ENCODE measurements at places on chromosomes 13 and 19. TPM values are rescaled to one million over a fixed set of nuclear protein-coding genes. Genes with fewer than 3 reads are reported as not detected.

GFY gene
- total RNA-seq = not detected

LGALS14 gene
- not detected for total RNA-seq

OR7A5 gene
- not detected for total RNA-seq

NKPD1 gene
- total RNA-seq = not detected

KCNC3 gene
- 0.83 TPM for total RNA-seq

CBY2 gene
- not detected for total RNA-seq

- DNase-seq = no peak
These were observed 156.2 kb downstream of the COG6 start for GRCh38 chr13:39811696-39812095.

GRCh38 chr19:6070720-6071485 is 39.4 kb downstream of the RFX2 start:
- peak; percentile 79 for DNase-seq

DNA sequence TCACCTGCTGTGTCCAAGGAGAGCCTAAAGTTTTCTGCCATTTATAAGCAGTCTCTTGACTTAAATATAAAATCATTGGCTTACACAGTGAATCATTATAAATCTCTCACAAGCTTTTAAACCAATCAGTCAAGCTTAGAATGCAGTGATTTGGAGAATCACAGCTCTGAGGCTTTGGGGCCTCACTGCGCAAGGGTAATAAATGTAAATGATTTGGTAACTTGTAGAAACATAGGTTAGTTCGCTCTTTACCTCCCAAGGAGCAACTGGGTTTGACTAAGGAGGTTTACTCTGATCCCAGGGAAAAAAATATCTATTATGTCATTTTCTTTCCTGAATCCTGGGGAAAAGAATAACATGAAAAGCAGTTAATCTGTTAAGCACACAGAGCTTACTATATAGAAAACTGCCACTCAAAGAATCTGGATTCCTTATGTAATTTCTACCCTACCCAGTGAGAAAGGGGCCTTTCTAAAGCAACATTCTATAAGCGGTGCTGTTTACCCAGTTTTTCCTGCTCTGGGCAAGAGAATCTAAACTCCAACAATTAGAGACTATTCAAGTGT is 128.2 kb downstream of the MZT1 start:
- DNase-seq = no peak

DNA sequence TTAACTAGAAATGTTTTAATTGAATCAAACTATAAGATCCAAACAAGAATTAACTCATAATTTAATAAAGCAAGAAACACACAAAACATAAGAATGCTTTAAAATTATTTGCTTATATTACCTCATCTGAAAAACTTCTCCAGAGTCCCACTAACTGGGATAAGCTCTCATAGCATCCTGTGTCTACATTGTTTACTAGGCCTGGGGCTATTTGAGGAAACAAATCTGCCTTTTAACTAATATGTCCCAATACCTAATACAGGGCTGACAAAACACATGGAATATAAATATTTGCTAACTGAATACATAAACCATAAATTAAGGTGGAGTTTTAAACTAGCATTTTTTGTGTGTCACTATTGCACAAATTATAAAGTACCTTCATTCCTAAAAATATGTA is 1399.8 kb upstream of the SLC10A2 start:
- no peak for DNase-seq

DNA sequence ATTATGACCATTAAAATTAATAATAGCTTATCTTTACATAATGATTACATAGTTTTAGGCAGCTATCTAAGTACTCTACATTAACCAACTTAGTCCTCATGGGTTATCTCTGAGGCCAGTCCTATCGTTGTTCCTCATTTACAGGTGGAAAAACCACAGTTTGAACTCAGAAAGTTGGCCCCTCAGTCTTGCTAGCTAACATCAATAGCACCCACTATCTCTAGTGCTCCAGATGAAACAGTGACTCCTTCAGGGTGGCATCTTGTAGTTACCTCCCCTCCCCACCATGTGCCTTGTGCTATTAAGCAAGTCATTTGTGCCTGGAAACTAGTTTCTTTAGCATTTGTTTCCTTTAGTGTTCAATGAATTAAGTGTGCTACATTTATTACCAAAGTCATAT is 1086.7 kb downstream of the EFNB2 start:
- no peak for DNase-seq

DNA sequence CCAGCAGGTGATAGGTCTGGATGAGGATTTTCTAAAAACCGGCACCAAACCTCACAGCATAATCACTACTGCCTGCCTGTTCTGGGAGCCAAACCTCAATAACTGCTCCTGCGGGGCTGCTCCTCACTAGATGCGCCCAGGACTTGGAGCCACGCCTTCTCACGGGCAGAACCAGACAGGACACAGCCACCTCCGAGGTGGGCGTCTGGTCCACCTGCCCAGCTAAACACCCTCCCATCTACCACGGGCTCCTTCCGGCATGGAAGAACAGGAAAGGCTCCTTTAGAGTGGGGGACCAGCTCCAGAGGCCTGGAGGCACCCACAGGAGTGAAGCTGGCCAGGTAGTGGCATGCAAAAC is 73.5 kb downstream of the PEPD start:
- peak; percentile 59 for DNase-seq

DNA sequence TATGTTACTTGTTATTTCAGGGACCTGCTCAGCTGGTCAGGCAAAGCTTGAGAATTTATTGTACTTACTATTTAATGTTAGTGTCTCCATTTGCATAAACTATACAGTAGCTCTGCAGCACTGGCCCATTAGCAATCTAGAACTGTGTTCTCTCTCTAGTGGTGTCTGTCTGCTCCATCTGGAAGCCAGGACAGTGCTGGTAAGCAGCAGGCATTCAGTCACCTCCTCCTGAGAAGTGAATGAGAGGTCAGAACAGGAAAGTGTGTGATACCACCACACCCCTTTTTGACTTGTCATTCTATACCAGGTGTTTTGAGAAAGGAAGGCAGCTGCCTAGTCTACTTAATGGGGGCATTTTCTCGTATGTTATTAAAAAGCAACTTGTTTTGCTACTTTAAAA is 3.9 kb downstream of the COG3 start:
- DNase-seq = no peak

GRCh38 chr13:86932776-86933334 is 738.3 kb upstream of the SLITRK5 start:
- DNase-seq = no peak

DNA sequence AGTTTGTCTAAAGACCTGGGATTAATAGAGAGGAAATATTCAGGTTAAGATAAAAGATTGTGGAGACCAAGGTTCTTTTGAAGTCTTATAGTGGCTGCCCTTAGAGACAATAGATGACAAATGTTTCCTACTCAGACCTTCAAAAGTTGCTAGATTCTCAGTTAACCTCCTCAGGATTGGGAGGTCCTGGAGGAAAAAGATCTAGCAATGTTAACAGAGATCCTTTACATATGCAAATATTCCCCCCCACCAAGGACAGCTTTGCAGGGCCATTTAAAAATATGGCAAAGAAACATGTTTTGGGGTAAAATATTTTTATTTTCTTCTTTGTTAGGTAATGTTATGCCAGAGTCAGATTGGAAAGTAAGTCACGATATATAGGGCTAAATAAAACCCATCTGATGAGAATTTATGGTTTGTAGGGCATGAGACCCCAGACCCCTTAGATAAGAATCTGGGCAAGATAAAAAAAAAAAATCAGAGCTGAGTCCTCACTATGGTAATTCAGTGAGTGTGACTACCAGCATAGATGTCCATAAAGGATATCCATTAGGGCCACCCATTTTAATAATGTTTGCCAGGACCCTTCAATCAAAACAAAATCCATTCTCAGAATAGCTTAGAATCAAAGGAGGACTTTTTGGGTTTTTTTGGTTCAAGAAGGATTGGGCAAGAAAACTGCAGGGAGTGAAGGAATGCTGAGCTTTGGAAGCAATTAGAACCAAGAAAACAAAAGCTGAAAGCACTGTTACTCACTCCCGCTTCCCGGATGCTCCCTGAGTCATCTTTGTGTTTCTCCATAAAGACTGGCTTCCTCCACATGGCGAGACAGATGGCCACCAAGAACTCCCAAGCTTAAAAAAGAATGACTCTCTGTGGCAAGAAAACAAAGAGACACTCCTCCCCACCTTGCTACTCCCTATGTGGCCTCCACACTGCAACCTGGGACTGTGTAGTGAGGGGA is 28.2 kb downstream of the VSTM1 start:
- no peak for DNase-seq

- no peak for DNase-seq
These were observed 29.3 kb downstream of the CBY2 start for GRCh38 chr13:45731455-45731854.

GRCh38 chr19:35553385-35554000 is 8.1 kb downstream of the TMEM147 start:
- DNase-seq = no peak

DNA sequence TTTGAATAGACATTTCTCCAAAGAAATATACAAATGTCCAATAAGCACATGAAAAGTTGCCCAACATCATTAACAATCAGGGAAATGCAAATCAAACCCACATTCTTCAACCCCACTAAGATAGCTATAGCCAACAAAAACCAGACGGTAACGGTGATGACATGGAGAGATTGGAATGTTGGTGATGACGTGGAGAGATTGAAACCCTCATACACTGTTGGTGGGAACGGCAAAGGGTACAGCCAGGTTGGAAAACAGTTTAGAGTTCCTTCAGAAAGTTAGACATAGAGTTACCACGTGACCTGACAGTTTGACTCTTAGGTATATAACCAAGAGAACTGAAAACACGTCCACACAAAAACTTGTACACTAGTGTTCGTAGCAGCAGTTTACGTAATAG is 48.1 kb downstream of the TNFRSF19 start:
- DNase-seq = no peak

GRCh38 chr13:44302940-44303575 is 70.6 kb upstream of the SERP2 start:
- no peak for DNase-seq

- no peak for DNase-seq
These were observed 60.0 kb downstream of the TPT1 start for GRCh38 chr13:45280751-45281634.

GRCh38 chr13:71643448-71643860 is 223.6 kb downstream of the DACH1 start:
- DNase-seq = no peak

- DNase-seq = peak; percentile 58
These were observed 152.1 kb downstream of the URI1 start for GRCh38 chr19:30093966-30094755.

Measured in posterior vena cava (tissue), 2 donors.